Breast epithelium (tissue), 4 donors: ENCODE measurements at places on chromosomes 11 and 22. TPM values are rescaled to one million over a fixed set of nuclear protein-coding genes. Genes with fewer than 3 reads are reported as not detected.

Gene C11orf52
- total RNA-seq: 7.5 TPM

Gene HEPHL1
- total RNA-seq: 0.33 TPM

Gene RFPL3
- not detected for total RNA-seq

Gene VSIG2
- total RNA-seq: 8.8 TPM

Gene BIRC3
- 2.6 TPM for total RNA-seq

DNA sequence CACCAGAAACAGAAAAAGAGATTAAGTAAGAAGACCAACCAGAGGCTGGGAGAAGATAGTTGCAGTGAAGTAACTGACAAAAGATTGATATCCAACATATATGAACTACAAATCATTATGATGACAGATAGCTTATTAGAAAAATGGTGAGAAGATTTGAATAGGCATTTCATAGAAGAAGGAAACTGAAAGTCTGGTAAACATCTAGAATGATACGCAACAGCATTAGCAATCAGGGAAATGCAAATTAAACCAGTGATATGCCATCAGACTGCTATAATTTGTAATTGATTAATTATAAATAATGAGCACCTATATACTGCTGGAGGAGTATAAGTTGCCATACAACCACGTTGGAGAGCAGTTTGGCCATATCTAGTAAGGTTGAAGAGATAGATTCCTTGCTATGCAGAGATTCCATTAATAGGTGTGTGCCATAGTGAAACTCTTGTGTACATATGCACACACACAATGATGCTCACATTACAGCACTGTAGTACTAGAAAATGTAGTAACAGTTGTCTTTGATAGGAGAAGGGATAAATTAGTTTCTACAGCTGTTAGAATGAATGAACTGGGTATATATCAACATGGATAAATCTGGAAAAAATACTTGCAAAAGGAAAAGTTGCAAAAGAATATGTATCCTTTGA is 20.5 kb downstream of the RNF169 start:
- no peak overlapping the region for H3K27ac ChIP-seq
- H3K27me3 ChIP-seq: no peaks in the 10 kb centered on the region
- no peaks in the 10 kb centered on the region for H3K4me1 ChIP-seq
- DNase-seq: no peak
- H3K36me3 ChIP-seq: no peaks in the 10 kb centered on the region

- H3K27ac ChIP-seq: no peak overlapping the region
- H3K4me3 ChIP-seq: no peak overlapping the region
- no peaks in the 10 kb centered on the region for H3K4me1 ChIP-seq
- DNase-seq: no peak
- no peaks in the 10 kb centered on the region for H3K36me3 ChIP-seq
Measured at GRCh38 chr11:131875611-131876010, 505.2 kb downstream of the NTM start.

DNA sequence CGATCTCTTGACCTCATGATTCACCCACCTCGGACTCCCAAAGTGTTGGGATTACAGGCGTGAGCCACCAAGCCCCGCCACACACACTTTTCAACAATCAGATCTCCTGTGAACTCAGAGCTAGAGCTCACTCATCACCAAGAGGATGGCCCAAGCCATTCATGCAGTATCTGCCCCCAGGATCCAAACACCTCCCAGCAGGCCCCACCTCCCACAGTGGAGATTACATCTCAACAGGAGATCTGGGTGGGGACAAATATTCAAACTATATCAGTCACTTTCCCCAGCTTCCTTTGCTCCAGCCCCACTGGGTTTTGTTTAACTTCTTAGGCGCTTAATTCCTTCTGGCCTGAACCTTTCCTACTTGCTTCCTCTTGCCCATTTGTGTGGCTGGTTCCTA is 26.3 kb upstream of the SORL1 start:
- no peaks in the 10 kb centered on the region for H3K4me1 ChIP-seq
- no peaks in the 10 kb centered on the region for H3K27me3 ChIP-seq
- no peak overlapping the region for H3K4me3 ChIP-seq
- H3K36me3 ChIP-seq: no peaks in the 10 kb centered on the region

GRCh38 chr11:47390422-47390760 is 12.0 kb upstream of the SPI1 start:
- DNase-seq: no peak
- no peaks in the 10 kb centered on the region for H3K36me3 ChIP-seq
- H3K27ac ChIP-seq: no peak overlapping the region
- no peaks in the 10 kb centered on the region for H3K4me1 ChIP-seq

DNA sequence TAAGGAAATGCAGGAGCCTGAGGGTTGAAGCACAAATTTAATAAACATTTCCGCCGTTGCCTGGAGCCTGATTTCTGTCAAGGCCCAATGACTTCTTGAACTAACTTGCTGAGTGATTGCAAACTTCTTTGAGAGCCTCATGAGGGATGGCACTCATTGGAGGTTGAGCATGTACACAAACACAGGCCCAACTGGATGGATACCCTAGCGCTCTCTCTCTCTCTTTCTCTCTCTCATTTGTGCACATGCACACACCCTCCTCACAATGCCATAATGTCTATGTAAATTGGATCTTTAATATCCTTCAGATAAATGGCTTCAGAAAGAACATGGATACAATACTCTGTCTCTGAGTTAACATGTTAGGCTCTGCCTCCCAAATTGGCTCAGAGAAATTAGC is 597.7 kb upstream of the CADM1 start:
- no peaks in the 10 kb centered on the region for H3K4me1 ChIP-seq
- no peak overlapping the region for H3K4me3 ChIP-seq
- no peak for DNase-seq
- no peaks in the 10 kb centered on the region for H3K36me3 ChIP-seq
- no peak overlapping the region for H3K27ac ChIP-seq

DNA sequence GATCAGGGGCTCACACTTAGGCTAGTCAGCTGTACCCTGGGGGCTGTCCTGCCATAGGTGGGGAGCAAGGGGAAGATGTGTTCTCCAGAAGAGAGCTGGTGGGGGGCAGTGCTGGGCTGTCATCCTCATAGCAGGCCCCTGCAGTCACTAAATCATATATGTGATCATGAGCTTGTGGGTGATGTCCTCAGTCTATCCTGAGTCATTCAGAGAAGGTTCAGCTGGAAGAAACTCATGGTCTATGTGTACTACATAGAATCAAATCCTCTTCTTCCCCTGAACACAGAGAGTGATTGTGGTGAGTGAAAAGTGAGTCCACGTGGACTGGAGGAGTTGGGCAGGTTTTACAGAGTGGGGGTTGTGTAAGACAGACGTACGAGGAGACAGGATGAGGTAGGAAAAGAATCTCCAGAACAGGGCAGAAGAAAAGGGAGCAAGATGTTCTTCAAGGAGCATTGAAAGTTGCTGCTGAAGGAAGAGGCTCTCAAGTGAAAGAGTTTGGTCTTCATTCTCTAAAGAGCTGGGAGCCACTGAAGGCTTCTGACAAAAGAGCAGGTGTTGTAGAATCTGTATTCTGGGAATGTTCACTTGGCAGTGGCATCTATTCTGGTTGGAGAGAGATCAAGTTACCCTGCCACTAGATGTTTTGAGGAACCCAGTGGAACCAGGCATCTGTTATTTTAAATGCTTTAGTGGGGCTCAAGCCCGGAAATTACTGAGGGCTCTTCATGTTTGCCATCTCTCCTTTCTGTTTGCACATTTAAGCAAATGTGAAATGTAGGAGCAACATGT is 68.9 kb downstream of the C22orf31 start:
- no peaks in the 10 kb centered on the region for H3K27me3 ChIP-seq
- no peak overlapping the region for H3K27ac ChIP-seq
- no peak overlapping the region for H3K4me3 ChIP-seq

DNA sequence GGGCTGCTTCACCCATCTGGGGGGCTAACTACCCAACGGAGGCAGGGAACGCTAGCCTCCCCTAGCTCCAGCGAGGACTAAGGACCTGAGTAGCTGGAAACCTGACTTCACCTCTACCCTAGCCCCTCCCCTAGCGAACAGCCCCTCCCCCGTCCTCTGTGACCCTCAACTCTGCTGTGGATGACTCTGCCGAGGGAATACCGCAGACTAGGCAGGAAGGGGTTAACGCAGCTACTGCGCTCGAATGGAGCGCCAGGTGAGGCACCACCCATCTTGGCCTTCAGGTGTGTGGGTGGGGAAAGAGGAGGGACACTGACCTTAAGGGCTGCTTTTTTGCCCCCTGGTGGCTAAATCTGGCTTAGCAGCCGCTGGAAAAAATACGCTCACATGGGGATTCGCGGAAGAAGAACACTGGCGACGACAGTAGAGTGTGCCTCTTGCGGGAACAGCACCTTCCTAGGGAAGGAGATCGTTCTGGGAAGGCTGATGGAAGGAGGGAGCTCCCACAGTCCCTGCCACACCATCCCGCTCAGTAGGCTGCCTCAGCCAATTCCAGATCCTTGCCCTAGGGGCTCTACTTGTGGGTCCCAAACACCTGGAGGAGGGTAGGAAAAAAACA is 4.5 kb upstream of the BCL9L start:
- peak overlapping the region; percentile 96 for H3K27ac ChIP-seq
- peak; percentile 94 for DNase-seq
- H3K4me1 ChIP-seq: peaks cover 5% of the 10 kb centered on the region
- no peaks in the 10 kb centered on the region for H3K27me3 ChIP-seq
- H3K36me3 ChIP-seq: no peaks in the 10 kb centered on the region
- peak overlapping the region; percentile 85 for H3K4me3 ChIP-seq

- H3K36me3 ChIP-seq: no peaks in the 10 kb centered on the region
- no peaks in the 10 kb centered on the region for H3K27me3 ChIP-seq
- DNase-seq: no peak
- H3K27ac ChIP-seq: no peak overlapping the region
Measured at GRCh38 chr11:65658174-65659021, 4.3 kb downstream of the RELA start.

DNA sequence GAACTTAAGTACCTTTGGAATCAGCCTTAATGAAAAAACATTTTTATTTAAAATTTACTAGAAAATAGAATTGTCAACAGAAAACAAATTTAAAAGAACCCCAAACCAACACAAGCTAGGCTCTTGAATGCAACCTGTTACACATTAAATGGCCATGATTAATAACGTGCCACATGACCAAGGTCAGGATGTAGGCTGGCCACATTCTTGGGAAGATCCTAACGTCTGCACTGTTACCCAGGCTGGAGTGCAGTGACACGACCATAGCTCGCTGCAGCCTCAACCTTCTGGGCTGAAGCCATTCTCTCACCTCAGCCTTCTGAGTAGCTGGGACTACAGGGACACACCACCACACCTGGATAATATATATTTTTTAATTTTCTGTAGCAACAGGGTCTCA is 126.4 kb upstream of the APOA1 start:
- no peak for DNase-seq
- H3K4me3 ChIP-seq: no peak overlapping the region
- no peak overlapping the region for H3K27ac ChIP-seq
- H3K4me1 ChIP-seq: peaks cover 3% of the 10 kb centered on the region
- H3K36me3 ChIP-seq: no peaks in the 10 kb centered on the region

- H3K4me1 ChIP-seq: no peaks in the 10 kb centered on the region
- no peak overlapping the region for H3K27ac ChIP-seq
- H3K4me3 ChIP-seq: no peak overlapping the region
- no peaks in the 10 kb centered on the region for H3K27me3 ChIP-seq
- H3K36me3 ChIP-seq: no peaks in the 10 kb centered on the region
Measured at GRCh38 chr11:111365722-111366559, 13.1 kb downstream of the POU2AF1 start.

- no peaks in the 10 kb centered on the region for H3K36me3 ChIP-seq
- H3K27ac ChIP-seq: peak overlapping the region; percentile 90
- no peaks in the 10 kb centered on the region for H3K27me3 ChIP-seq
- DNase-seq: peak; percentile 81
- peaks cover 18% of the 10 kb centered on the region for H3K4me1 ChIP-seq
Measured at GRCh38 chr11:69918938-69919650, 99.9 kb upstream of the FGF3 start.

DNA sequence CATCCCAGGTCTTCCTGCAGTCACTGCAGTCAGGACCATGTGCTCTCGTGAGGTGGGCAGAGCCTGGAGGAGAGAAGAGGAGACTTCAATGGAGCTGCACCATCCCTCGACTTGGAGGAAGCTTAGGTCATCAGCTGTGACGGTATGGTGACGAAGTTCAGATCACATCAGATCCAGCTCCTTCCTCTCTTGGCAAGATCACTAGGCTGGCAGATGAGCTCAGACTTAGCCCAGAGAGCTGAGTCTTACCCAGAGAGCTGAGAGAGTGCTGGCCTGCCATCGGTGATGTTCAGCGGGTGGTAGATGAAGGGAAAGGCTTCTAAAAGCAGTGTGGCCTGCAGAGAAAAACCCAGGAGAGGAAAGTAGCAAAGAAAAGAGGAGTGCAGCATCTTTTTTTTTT is 1.8 kb upstream of the SLC15A3 start:
- DNase-seq: no peak
- H3K27ac ChIP-seq: no peak overlapping the region
- H3K4me1 ChIP-seq: peaks cover 4% of the 10 kb centered on the region

DNA sequence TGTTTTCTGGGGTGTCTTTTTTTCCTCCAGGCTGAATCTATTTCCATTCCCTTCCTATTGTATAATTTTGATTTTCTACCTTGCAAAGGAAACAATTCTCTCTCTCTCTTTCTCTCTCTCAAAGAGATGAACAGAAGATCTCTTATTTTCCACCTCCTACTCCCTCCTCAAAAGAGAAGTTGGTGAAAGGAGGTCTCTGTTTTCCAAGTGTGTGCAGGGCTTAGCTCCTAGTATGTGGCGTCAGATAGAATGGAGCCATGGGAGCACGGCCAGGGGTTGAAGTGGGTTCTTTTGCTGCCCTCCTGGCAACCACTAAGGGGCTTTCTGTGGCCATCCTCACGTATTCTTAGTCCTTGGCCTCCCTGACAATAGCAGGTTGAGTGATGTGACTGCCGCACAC is 480 bp downstream of the TRIM34 start:
- no peaks in the 10 kb centered on the region for H3K27me3 ChIP-seq
- peak overlapping the region; percentile 53 for H3K4me3 ChIP-seq
- H3K27ac ChIP-seq: peak overlapping the region; percentile 84
- no peaks in the 10 kb centered on the region for H3K36me3 ChIP-seq
- no peak for DNase-seq

DNA sequence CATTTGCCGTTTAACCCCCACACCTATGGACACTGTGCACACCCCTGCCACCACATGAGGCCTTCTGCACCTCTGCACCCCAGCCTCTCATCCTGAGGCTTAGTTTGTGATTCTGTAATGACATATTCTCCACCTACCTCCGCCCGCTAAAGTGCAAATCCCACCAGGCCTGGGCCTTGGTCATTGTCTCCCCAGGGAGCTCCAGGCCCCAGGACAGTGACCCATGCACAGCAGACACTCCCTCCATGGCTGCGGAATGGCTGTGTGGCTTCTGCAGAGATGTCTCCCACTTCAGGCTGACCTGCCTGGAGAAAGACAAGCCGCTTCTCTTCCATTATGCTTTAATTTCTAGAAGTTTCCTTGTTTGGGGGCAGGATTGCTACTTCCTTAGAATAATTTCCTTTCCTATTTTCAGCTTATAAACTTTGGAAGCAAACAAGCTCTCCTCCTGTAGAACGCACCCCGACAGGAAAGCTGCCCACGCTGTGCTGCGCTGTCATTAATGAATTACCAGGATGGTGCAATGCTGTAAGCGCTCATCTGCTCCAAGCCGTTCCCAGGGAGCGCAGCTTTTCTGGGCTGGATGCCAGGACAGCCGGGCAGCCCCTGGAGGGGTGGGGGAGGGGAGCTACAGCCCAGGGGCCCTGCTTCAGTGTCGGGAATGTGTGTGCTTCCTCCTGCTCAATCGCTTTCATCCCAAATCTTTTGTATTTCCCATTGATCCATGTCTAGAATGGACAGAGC is 618.0 kb downstream of the BRD1 start:
- no peak for DNase-seq
- no peaks in the 10 kb centered on the region for H3K36me3 ChIP-seq
- H3K27me3 ChIP-seq: peaks cover 37% of the 10 kb centered on the region
- H3K4me3 ChIP-seq: no peak overlapping the region
- no peak overlapping the region for H3K27ac ChIP-seq

- H3K4me3 ChIP-seq: peak overlapping the region; percentile 76
- no peaks in the 10 kb centered on the region for H3K4me1 ChIP-seq
- H3K27me3 ChIP-seq: no peaks in the 10 kb centered on the region
- no peak for DNase-seq
- H3K36me3 ChIP-seq: no peaks in the 10 kb centered on the region
Measured at GRCh38 chr11:112226831-112227401, 688 bp downstream of the PTS start.
